T-helper 2 cell (primary cell): ENCODE measurements at places on chromosomes 4 and X.

GRCh38 chrX:140157611-140158010 lies 192.3 kb upstream of the CXorf66 start:
- DNase-seq, result no peak

DNA sequence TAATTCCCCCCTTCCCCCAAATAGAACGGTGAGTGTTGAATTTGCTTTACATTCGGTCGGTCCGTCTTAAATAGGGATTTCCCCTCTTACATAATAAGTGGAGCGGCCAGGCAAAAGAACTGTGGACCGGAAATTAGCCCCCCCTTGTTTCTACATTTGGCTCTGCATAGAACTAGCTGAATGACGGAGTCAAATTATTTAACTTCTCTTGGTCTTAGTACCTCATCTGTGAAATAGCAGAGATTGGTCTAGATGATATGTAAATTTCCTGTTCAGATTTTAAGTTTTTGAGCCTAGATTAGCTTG lies 1.3 kb downstream of the SPATA18 start:
- DNase-seq, result no peak

- DNase-seq, result no peak
Measured at GRCh38 chrX:130523460-130524394, 121.9 kb downstream of the RBMX2 start.

DNA sequence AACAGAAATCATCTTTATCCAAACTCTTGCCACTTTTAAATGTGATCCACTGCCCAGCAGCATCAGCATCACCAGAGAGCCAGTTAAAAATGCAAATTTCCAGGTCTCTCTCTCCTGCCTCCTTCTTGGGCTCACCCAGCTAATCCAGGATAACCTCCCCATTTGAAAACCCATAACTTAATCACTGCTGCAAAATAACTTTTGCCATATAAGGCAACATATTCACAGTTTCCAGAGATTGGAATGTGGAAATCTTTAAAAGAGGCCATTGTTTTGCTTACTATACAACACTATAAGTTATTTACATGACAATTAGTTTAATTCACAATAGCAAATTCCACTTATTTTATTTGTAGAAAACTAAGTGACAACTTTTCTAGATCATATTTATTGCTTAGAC lies 4.8 kb upstream of the EXOSC9 start:
- DNase-seq, result no peak

- DNase-seq, result no peak
Measured at GRCh38 chrX:103846386-103846785, 14.3 kb upstream of the RAB9B start.

- DNase-seq, result no peak
Measured at GRCh38 chr4:182400081-182400480, 156.9 kb downstream of the TENM3 start.

- DNase-seq, result no peak
Measured at GRCh38 chr4:6758728-6759127, 23.8 kb upstream of the KIAA0232 start.

- DNase-seq, result no peak
Measured at GRCh38 chr4:123060039-123060770, 137.8 kb upstream of the NUDT6 start.

GRCh38 chr4:128379860-128380259 lies 92.2 kb upstream of the PGRMC2 start:
- no peak for DNase-seq

- DNase-seq, result no peak
Measured at GRCh38 chrX:54786967-54787366, 11.1 kb downstream of the ITIH6 start.

GRCh38 chrX:44344687-44345086 lies 1.2 kb upstream of the EFHC2 start:
- peak; percentile 66 for DNase-seq
